GM06990 (cell line): ENCODE measurements at places on chromosomes 11 and 22.

- DNase-seq = no peak
These were observed 1197.5 kb upstream of the TENM4 start for GRCh38 chr11:80638296-80638695.

- no peak for DNase-seq
These were observed 149.6 kb downstream of the CWF19L2 start for GRCh38 chr11:107307991-107308390.

DNA sequence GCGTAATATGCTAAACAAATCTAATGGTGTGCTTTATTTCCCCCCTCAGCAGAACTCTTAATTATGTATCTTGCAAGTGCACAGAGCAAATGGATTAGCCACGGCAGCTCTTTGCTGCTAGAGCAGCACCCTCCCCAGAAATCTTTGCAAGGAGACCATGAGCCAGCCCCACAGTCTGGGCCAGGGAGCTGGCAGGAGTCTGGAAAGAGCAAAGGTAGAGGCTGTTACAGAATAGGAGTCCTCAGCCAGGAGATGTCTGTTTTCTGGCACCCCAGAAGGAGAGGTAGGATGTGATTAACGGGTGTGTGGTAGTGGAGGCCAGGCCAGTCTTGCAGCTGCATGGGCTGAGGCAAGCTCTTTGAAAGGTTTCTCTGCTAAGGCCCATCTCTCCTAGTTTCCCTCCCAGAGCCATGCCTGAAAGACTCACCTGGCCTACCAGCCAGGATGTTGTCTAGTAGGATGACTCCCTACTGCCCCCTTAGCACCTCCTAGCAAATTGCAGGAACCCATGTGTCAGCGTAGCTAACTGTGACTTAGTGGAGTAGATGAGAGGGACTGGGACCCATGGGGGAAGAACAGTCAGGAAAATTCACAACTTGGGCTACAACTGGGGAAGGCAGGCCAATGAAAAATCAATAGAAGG, 557.2 kb downstream of the BUD13 start:
- no peak for DNase-seq

- no peak for DNase-seq
These were observed 14.9 kb downstream of the ARAP1 start for GRCh38 chr11:72737336-72737735.

GRCh38 chr11:128372977-128373376, 214.4 kb downstream of the ETS1 start:
- no peak for DNase-seq

GRCh38 chr22:46104170-46104880, 46.0 kb upstream of the PPARA start:
- no peak for DNase-seq

DNA sequence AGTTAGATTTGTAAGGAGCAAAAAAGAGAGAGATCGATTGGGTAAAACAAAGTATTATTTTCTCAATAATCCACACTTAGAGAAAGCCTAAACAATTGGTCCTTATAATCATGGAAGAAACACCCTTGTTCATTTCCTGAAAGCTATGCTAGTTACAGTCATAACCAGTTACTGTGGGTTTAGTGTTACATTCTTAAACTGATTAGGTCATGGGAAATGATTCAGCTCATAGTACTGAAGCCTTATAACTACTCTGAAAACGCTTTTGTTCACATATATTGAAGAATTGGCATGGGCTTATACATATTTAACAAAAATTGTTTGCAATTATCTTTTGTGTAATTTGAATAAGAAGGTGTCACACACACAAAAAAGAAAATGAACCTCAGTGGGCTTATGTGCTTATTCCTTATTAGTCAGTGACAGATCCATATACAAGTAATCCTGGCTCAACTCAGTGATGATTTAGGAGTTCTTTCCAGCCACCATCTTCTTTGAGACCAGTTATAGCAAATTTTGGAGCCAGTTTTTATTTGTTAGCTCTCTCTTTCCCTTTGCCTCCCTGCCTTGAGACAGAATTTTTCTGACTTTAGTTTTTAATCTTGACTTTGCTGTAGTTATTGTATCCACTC, 198.5 kb upstream of the CTSC start:
- peak; percentile 15 for DNase-seq

- DNase-seq = no peak
These were observed 20.9 kb downstream of the TMPRSS13 start for GRCh38 chr11:117908109-117908895.

DNA sequence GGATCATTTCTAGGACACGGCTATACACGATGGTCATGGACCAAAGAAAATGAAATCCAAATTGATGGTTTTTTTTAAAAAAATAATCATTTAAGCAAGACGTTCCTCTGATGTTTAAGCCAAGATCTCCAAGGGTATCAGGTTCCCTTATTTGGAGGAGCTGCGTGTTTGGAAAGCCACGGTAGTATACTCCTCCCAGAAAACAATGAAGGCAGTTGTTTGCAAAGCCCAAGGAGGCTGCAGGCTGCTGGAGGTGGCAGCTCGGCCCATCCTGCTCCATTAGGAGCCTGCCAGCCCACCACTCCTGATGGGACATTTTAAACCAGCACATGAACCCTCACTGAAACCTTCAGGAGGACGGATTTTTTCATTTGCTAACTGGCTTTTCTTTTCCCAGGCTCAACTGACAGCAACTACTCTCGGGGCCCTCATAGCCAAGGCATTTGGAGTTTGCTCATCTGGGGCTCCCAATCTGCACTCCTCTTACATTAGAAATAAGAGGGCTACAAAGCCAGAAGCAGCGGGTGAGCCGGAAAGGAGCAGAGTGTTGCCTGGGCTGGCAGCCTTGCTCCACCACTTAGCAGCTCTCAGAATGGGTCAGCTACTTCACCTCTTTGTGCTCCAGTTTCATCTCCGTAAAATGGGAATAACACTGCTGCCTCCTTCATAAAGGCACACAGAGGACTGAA, 58.4 kb downstream of the ABTB2 start:
- no peak for DNase-seq

GRCh38 chr22:17314487-17314886, 54.8 kb upstream of the CECR2 start:
- DNase-seq = no peak

DNA sequence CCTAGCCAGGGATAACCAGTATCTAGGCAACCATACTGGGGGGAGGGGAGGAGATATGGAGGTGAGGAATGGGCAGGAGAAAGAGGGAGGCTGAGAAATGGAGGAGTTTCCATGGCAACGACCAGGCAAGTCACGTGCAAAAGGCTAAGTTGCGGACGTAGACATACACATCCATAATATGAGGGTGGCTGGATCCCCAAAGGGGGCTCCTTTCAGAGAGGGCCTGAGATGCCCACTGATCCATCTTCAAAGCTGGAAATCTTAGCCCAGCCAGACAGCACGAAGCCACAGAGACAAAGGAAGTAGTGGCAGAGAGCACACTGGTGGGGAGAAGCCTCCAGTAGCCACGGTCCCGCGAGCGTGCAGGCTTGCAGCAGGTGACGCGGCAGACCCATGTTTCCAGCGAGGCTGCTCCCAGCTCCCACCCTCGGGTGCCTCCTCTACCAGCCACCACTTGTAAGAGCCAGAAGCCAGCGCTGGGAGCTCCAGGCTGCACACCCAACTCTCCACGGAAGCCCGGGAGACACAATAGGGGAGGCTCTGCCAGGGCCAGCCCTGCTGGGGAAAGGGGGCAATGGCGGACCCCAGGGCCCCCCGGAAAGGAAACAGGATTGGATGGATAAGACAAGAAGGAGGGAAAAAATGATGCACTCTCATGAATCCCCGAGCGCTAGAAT, 938 bp downstream of the FXYD6 start:
- DNase-seq = no peak

DNA sequence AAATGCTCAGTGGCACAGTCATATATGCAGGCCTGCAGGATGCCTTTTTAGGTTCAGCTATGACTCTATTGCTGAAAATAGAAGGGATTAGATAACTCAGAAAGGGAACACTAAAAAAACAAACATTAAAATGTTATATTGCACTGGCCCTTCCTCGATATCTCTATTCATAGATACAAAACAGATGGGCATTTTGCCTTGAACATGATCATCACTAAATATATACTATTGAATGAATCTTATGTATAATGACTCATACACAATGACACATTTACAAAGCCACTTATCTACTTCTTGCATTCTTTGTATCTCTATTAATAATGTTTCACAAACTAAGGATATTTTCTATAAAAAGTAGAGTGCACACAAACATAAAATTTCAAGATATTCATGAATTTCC, 2352.8 kb upstream of the RAG2 start:
- no peak for DNase-seq

DNA sequence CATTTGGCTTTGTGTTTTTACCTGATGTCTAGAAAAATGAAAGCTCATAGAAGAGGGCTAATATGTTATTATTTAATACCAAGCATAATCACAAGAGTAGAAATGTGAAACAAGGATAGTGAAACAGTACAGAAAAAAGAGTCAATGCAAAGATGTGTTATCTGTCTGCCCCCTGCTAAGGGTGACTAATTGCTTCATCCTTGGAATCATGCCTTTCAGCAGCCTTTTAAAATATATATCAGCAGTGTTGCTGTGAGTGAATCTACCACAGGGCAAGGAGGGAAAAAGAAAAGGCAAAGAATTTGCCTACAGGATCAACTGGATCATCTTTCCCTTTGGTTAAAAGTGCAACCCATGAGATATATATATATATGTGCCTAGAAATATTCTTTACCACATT, 867.2 kb upstream of the RAG2 start:
- no peak for DNase-seq

- DNase-seq = no peak
These were observed 7.3 kb downstream of the TANGO2 start for GRCh38 chr22:20027966-20028854.

DNA sequence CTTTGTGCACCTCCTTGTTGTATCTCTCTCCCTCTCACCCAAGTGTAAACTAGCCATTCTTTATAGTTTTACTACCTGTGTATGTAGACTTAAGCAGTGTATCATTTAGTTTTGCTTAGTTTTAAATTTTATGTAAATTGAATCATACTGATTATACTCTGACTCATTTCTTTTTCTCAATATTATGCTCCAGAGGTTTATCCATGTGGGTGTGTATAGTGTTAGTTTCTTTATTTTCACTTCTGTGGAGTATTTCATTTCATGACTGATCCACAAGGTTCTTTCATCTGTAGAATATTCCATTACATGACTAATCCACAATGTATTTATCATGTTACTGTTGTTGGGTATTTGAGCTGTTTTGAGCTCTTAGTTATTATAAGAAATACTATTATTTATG, 62.0 kb downstream of the CCDC34 start:
- DNase-seq = no peak

GRCh38 chr22:30277547-30278344, 11.1 kb upstream of the OSM start:
- DNase-seq = no peak

DNA sequence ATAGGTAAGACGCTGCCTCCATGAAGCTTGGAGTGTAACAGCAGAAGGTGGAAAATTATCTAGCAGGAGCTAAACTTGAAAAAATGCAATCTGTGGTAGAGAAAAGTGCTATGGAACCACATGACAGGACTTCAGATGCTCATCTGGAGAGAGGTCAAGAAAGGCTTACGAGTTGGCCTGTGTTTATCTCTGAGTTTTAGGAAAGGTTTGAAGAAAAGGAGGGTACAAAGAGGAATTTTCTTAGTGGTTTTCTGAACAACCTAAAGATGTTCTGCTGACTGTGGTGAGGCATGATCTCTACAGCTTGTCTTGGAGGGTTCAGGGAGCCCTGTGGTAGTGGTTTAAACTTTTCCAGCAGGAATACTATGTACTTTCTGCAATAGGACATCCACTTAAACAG, 8.2 kb downstream of the FJX1 start:
- no peak for DNase-seq

- DNase-seq = no peak
These were observed 119.8 kb upstream of the NAV2 start for GRCh38 chr11:19592842-19593241.

- no peak for DNase-seq
These were observed 133.7 kb downstream of the RCN1 start for GRCh38 chr11:32224580-32224979.

DNA sequence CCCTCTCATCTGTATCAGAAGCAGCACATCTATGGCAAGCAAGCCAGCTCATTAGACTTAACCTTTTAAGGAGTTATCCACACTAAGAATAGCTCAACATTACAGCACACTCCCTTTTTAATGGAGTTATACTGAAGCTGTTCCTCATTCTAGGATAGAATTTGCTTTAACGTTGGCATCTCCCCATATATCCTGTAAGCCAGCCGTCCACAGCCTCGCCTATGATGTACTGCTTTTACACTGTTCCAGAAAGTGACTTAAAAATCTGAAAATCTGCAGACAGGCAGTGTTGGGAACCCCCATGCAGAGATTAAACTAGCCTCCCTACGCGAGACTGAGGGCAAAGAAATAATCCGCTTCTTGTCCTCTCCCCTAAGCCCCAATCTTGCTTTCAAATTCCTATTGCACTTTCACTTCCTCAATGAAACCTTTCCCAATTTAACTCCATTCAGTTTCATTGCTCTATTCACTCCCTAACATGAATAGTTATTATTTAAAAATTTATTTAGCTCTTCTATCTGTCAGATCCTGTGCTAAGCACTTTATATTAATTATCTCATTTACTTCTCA, 225.0 kb downstream of the BLID start:
- DNase-seq = no peak

DNA sequence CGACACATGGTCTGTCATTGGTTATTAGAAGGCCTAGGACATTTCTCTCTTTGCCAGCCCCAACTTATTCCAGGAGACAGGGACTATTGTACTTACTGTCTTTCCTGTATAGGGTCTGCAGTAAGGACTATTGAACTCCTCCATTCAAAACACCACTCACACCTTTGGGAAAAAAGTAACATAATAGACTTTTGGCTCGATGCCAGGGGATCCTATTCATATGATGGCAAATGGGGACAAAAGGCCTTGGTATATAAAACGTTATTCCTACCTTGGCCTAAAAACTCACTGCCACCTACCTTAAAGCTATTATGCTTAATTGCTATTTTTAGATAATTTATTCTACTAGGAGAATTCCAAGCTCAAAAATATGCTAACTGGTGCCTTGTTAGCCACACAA, 6.3 kb upstream of the NDUFC2 start:
- DNase-seq = no peak

DNA sequence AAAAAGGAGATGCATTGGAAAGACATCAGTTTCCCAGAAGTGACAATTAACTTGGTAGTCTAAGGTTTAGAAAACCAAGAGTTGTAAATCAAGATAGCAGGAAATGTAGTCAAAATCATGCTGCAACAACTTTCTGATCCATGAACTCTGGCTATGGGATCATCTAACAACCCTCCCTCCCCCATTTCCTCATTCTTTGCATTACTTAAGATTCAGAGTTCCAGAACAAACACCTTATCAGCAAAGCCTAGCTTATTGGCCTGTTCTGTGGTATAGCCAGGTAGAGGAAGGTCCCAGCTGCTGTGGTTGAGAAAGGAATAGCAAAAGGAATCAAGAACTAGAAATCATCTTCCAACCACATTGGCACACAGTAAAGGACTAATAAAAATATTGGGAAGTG, 651.1 kb downstream of the METTL15 start:
- no peak for DNase-seq

GRCh38 chr11:12402025-12402424, 24.7 kb downstream of the PARVA start:
- no peak for DNase-seq

- DNase-seq = no peak
These were observed 32.3 kb downstream of the MUC5B start for GRCh38 chr11:1255151-1255550.

GRCh38 chr11:14314127-14314526, 44.9 kb downstream of the RRAS2 start:
- no peak for DNase-seq
